Muscle of arm (tissue), 14 donors: ENCODE measurements at places on chromosomes 7 and 10. TPM values are rescaled to one million over a fixed set of nuclear protein-coding genes. Genes with fewer than 3 reads are reported as not detected.

- no peak for DNase-seq
These were observed 60.4 kb downstream of the ADD3 start for GRCh38 chr10:110067960-110068770.

Gene C10orf67
- not detected for polyA plus RNA-seq

DNA sequence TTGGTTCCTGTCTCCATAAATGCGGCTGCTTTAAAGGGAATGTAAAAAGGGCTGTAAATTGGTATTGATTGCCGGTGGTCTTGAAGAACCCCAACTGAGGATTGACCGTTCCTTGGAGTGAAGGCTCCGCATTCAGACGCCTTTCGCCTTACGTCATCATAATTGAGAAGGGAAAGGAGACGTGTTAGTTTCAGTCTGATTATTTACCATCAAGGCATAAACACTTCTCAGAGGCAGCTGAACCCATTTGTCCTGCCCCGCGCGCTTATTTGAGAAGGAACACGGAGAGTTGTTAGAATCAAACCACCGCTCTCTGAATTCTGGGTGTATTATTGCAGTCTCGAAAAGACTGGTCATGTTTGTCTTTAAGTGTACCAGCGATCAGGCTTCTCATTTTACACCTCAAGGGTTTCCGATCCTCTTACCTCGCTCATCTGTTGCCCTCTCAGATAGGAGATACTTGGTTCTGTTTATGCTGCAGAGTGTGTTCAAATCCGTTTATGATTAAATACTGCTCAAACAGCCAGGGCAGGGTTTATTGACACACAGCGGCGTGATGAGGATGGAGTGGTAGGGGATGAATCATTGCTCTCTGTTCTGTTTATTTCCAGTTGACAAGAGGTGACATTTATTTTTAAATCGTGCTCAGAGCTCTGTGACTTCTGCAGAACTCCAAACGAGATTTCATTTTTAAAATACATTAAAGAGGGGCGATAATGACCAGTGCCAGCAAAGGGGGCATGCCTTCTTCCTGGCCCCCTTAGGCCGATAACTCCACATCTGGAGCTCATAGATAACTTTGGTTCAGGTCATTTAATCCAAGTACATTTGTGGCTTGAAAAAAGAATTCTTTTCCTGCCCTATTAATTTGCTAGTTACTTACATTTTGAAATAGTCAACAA lies 30.4 kb downstream of the FOXK1 start:
- DNase-seq = no peak

- no peak for DNase-seq
These were observed 461.4 kb downstream of the GRM8 start for GRCh38 chr7:126791306-126791705.

- no peak for DNase-seq
These were observed 255.6 kb upstream of the HABP2 start for GRCh38 chr10:113297226-113297625.

GRCh38 chr10:61821153-61821552 lies 80.3 kb upstream of the ARID5B start:
- no peak for DNase-seq

DNA sequence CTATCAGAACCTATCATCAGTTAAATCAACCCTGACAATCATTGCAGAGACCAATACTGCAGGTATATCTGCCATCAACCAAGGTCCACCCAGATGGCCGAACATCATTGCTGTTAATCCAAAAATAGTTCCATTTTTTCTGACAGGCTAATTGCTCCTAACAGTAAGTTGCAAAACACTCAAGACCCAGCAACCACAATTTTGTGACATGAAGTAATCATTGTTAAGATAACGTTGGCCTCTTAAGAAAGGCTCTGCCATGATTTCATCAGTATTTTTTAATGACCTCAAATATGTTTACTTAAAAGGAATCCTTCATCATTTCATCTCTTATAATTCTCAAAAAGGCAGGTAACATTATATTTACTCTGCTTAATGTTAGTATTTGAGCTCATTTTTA lies 553.4 kb upstream of the POM121L12 start:
- no peak for DNase-seq
